CD4-positive, alpha-beta T cell treated with Interleukin-6 for 4 hours (primary cell): ENCODE measurements at places on chromosomes 2 and 18.

- no peak for DNase-seq
These were observed 250.4 kb upstream of the STON1 start for GRCh38 chr2:48279344-48280090.

- no peak for DNase-seq
These were observed 339.2 kb downstream of the PDE11A start for GRCh38 chr2:177733322-177733855.

DNA sequence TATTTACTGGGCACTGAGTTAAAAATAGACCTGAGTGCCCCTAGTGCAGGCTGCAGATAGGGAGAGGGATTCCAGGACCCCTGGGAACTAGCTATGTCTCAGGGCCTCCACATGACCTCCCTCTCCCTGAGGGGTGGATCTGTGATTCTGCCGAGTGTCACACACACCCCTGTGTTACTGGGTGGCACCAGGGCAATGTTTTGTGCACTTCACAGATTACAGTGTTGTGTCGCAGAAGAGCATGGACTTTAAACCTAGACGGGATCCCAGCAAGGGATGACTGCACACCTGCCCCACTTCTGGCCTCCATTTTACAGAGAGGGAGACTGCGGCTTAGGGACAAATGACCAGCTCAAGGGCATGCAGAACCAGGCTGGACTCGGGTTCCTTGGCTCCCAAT lies 65.6 kb downstream of the ZFP36L2 start:
- no peak for DNase-seq

DNA sequence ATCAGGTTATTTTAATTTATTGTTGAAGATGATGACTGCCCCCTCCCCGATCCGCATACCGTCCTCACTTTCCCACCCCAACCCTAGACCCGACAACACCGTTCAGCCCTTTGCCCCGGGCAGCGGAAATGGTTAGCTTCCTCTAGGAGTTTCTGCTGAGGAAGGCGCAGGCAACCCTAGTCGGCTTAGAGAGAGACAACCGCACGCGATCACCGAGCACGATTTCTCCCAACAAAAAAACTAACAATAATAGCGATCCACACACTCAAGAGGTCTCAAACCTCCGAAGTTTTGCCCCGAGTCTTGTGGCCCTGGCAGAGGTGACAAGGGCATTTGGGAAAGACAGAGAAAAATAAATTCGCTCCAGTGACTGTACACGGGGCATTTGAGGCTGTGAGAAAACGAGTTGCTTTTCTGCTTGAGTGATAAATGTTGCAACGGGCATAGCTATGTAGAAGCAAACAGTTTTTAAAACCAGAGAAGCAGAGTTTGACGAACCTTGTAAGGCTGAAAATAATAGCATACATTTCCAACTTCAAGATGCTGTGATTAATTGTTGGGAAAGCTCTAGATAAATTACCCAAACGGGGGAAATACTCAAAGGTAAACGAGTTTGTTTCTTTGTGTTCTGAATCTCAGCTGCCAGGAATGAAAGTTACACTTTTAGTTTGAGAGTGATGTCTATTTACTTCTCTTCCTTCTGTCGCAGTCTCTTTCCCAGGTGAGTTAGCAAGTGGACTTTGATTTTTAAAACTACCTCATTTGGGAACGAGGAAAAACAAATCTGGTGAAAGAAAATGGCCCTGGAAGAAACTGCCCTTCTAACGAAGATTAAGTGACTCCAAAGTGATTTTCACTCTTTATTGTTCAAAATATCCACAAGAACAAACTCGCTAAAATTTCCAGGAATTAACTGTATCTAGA lies 11.0 kb upstream of the SIX3 start:
- DNase-seq = no peak

- no peak for DNase-seq
These were observed 849 bp upstream of the ITGB6 start for GRCh38 chr2:160200921-160201320.

DNA sequence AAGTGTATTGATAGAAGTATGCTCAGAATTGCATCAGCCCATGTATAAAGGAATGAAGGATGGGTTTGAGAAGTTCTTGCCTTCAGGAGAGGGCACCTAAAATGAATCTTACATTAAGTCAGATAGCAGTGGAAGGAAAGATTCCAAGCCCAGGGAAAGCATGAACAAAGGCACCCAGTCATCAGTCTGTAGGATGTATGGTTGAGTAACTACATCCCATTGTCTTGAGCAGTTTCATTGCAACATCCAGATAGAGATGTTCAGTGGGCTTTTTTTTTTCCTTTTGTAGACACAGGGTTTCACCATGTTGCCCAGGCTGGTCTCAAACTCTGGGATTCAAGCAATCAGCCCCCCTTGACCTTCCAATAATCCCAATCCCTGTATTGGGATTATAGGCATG lies 80.7 kb downstream of the ARHGAP28 start:
- DNase-seq = no peak

GRCh38 chr18:79863161-79864005 lies 65.6 kb downstream of the KCNG2 start:
- DNase-seq = no peak

DNA sequence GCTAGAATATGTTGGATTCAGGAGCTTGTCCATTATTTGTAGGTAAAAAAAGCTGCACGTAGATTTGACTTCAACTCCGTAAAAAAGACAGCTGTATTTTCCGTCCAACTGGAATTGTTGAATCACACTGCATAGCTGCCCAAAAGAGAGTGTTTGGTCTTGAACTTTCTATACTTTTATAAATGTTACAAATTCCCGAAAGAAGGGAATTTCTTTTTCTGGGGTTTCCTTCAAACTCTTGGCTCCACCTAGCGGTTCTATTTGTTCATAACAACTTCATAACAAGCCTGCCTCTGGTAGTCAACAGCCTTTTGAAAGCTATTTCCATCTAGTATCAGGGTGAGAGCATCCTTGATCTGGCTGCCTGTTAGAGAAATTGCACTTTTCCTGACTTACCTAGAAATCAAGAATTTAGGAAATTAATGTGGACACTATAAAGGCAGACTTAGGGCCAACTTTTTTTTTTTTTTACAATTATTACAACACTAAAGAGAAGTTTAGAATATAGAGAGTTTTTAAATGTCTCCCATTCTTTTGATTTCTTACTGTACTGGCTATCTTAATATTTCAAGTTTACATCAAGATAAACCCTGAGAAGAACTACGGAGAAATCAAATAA lies 48.1 kb downstream of the TMEM185B start:
- peak; percentile 35 for DNase-seq

DNA sequence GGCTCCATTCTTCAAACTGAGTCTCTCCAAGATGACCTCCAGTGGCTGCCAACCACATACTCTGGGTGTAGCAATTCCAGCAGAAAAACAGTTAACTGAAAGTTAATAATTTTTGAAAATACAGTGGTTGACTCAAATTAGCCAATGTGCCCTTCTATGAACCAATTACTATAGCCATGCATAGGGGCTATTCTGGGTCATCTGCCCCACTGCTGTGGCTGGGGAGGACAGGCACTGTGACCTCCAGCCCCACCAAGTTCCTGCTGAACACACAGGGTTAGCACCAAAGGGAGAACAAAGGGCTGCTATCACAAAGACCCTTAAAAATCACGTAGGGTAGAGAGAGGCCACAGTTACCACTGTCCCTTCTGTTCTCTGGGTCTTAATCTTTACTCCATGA lies 123.0 kb downstream of the IRS1 start:
- DNase-seq = no peak

DNA sequence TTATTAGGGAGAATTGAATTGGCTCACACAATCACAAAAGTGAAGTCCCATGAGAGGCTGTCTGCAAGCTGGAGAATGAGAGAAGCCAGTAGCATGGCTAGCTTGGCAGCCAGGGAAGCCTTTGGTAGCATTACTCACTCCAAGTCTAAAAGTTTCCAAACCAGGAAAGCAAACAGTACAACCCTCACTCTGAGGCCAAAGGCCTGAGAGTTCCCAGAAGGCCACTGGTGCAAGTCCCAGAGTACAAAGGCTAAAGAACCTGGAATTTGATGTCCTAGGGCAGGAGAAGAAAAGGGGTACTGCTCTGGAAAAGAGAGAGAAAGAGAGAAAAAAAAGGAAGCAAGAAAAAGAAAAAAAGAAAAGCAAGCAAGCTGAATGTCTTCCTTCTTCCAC lies 318.2 kb downstream of the RND3 start:
- no peak for DNase-seq

- DNase-seq = no peak
These were observed 599.1 kb upstream of the SOX11 start for GRCh38 chr2:5093056-5093455.

GRCh38 chr2:75130171-75130570 lies 69.1 kb downstream of the TACR1 start:
- no peak for DNase-seq

GRCh38 chr2:178859730-178860129 lies 52.5 kb upstream of the TTN start:
- DNase-seq = no peak

GRCh38 chr2:185472574-185472973 lies 266.0 kb upstream of the FSIP2 start:
- no peak for DNase-seq

DNA sequence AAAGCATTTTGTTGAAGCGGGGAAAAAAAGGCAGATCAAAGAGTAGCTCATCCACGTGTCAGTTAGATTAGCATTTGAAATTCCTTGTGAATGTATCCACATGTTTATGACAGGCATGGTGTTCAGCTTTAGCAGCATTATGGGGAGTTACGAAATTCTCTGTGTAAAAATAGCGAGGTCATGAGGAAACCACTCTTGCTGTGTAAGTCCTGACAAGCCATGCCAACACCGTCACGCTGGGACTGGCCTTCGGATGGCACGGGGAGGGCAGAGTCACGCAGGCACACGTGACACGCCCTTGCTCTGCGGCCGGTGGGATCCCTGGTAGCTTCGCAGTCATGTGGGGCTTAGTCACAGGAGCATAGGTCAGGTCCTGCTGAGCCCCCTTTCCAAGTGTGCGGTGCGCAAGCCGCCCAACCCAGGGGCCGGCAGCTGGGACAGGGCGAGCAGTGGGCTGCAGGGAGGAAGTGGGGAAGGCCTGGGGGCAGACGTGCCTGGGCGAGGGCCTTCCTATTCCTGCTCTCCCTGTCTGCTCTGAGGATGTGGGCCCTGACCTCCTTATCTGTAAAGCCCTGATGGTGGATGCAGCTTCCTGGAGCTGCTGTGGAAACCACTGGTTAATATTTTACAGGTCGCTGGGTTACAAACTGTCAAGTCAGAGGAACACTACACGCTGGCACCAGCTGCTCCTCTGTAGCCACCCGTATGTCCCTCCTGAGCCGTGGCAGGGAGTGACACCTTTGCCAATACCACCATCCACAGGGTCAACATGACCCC lies 18.0 kb downstream of the MBP start:
- peak; percentile 38 for DNase-seq

GRCh38 chr2:72128843-72129227 lies 18.8 kb downstream of the CYP26B1 start:
- no peak for DNase-seq

- no peak for DNase-seq
These were observed 1.6 kb downstream of the ASXL3 start for GRCh38 chr18:33579349-33580215.

GRCh38 chr2:124533226-124533954 lies 508.3 kb downstream of the CNTNAP5 start:
- DNase-seq = no peak

GRCh38 chr2:95759481-95760246 lies 167.9 kb downstream of the TRIM43 start:
- DNase-seq = no peak

- no peak for DNase-seq
These were observed 301.6 kb upstream of the STON1 start for GRCh38 chr2:48228345-48228684.

DNA sequence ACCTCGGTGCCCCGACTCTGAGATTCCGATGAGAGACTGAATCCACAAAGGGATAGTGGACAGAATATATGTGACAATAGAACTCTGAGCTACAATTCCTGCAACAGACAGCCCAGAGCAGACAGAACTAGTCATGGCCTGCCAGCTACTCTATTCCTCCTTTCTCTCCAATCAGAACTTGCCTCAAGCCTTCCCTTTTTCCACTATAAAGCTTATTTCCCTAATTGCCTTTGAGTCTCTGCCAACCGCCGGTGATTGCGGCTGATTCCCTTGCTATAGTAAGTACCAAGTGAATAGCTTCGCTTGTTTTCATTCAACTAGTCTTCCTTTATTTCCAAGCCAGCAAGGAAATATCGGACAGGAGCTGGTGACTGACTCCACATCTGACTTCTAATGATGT lies 96.8 kb downstream of the DSC3 start:
- no peak for DNase-seq

DNA sequence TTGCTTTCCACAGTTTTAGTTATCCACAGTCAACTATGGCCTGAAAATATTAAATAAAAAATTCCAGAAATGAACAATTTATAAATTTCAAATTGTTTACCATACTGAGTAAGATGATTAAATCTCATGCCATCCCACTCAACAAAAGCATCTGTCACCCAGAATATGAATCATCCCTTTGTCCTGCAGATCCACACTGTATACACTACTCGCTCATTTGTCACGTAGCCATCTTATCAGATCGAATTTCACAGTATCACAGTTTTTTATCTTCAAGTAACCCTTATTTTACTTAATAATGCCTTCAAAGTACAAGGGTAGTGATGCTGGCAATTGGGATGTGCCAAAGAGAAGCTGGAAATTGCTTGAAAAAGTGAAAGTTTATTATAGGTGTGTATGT lies 291.8 kb upstream of the LRATD1 start:
- no peak for DNase-seq

DNA sequence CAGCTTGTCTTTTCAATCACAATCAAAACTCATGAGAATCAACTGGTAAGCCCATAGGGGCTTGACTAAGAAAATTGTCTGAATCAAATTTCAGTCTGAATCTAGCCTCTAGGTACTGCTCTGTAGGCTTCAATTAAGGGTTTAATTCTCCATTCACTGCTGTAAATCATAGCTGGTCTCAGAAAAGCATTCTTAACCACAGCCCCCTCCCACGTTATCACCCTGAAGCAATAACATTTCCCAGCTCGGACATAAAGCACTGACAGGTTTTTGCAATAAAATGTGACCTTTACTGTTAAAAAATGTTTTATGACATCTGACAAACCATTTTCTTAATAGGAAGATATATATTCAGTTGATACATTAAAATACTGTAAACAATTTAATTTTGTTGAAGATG lies 55.0 kb downstream of the LRP1B start:
- DNase-seq = no peak

DNA sequence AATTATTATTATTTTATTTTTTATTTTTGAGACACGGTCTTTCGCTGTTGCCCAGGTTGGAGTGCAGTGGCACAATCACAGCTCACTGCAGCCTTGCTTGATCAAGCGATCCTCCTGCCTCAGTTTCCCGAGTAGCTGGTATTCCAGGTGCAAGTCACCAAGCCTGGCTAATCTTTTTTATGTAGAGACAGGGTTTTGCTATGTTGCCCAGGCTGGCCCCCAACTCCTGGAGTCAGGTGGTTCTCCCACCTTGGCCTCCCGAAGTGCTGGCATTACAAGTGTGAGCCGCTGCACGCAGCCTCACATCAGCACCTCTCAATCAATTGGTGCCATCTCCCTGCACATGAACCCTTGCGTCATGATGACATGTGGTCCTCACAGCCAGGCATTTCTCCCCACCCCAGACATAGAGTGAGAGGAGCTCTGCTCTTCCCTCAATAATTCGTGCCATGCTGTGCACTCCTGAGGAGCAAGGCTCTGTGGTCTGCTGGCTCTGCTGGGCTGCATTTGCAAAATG lies 5.9 kb downstream of the INPP5D start:
- DNase-seq = no peak
